Stimulated activated CD4-positive, alpha-beta T cell treated with anti-CD3 and anti-CD28 coated beads, Interleukin-1b, Interleukin-23, amount 100 ng/mL, for 1 hour (primary cell): ENCODE measurements at places on chromosomes 16 and 17.

GRCh38 chr17:75499313-75500022, 15.9 kb downstream of the CASKIN2 start:
- DNase-seq: no peak

- DNase-seq: no peak
Observed at GRCh38 chr17:50311112-50311460, 34.8 kb upstream of the XYLT2 start.

DNA sequence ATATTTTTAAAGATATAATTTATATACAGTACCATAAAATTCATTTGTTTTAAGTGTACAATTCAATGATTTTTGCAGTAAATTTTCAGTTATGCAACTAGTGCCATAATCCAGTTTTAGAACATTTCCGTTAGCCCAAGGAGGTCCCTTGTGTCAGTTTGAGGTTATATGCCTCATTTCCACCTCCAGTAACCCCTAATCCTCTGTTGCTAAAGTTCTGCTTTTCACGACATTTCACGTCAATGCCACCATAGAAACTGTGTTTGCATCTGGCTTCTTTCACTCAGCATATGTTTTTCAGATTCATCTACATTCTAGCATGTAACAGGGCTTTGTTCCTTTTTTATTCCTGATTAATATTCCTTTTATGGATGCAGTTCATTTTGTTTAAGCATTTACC, 42.4 kb upstream of the NUDT7 start:
- DNase-seq: no peak

GRCh38 chr16:86270696-86271095, 239.6 kb upstream of the FOXF1 start:
- no peak for DNase-seq

- no peak for DNase-seq
Observed at GRCh38 chr16:29784901-29785500, 5.5 kb upstream of the KIF22 start.

GRCh38 chr16:56286809-56287208, 95.5 kb downstream of the GNAO1 start:
- DNase-seq: no peak

GRCh38 chr16:28923231-28923587, 1.8 kb downstream of the RABEP2 start:
- DNase-seq: no peak

DNA sequence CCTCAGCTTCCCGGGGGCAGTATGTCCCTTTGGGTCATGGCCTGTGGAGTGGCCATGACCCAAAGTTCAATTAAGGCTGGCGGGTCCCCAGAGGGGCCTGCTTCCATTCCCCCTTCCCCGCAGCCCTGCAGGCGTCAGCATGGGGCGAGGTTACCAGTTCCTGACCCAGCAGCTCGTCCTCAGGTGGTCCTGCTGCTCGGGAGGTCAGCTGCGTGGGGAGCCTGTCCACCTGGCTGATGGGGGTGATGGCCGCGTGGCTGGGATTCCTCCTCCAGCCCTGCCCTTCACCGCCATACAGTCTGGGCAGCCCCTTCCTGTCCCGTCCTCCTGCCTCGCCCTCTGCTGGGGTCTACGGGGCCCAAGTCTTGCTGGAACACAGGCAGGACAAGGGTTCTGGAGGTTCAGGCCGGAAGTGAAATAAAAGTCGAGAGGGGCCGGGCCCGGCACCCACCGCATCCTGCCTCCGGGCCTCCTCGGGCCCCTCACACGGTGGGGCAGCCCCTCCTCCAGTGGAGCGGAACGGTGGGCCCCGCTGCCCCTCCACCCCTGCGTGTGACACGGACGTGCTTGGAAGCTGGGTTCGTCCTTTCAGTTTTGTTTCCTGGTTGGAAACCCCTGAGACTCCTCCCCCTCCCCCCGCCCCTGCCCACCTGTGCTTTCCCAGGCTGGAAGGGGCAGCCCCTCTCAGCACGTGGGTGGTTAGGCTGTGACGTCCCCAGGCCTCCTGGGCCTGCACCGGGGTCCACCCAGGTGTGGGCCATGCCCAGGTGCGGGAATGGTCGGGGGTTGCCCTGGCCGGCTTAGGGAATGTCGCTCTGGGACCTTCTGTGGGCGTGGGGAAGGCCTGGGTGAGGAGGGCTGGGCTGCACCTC, 6.8 kb downstream of the UBALD2 start:
- DNase-seq: no peak

DNA sequence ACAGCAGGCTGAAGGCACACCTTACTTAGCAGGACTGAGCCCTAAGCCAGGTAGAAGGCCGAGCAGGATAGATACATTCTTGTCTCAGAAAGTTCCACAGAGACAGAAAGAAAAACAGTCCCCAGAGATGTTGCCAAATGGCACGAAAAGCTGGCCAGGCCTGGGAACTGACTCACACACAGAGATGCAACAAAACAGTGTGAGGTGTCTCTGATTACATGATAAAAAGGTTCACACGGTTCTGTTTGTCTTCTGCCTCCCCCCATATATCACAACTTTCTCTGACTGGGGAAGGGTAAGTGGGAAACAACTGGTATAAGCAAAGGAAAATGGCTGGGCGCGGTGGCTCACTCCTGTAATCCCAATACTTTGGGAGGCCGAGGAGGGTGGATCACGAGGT, 1.7 kb downstream of the WBP2 start:
- no peak for DNase-seq

- DNase-seq: no peak
Observed at GRCh38 chr17:37478187-37478586, 11.5 kb upstream of the DUSP14 start.

- no peak for DNase-seq
Observed at GRCh38 chr16:79012671-79013434, 587.7 kb downstream of the MAF start.

DNA sequence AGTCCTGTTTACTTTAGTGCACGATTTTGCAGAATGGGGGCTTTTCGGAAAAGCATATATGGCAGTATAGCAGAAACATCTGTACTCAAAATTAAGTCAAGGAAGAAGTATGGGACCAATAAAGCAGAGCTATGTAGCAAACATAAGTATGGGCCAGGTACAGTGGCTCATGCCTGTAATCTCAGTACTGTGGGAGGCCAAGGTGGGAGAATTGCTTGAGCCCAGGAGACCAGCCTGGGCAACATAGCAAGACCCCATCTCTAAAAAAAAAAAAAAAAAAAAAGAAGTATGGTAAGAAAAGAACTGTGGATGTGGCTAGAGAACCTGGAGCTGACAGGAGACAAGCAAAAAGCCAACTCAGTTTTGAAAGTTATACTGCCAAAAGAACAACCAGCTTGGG, 36.1 kb downstream of the ZNF652 start:
- no peak for DNase-seq
